HTR-8/SVneo (cell line): ENCODE measurements at places on chromosomes 11 and 22.

GRCh38 chr22:48315439-48316256, 1512.0 kb downstream of the BRD1 start:
- DNase-seq, result no peak

- DNase-seq, result no peak
Measured at GRCh38 chr22:19214078-19214473, 35.5 kb upstream of the SLC25A1 start.

DNA sequence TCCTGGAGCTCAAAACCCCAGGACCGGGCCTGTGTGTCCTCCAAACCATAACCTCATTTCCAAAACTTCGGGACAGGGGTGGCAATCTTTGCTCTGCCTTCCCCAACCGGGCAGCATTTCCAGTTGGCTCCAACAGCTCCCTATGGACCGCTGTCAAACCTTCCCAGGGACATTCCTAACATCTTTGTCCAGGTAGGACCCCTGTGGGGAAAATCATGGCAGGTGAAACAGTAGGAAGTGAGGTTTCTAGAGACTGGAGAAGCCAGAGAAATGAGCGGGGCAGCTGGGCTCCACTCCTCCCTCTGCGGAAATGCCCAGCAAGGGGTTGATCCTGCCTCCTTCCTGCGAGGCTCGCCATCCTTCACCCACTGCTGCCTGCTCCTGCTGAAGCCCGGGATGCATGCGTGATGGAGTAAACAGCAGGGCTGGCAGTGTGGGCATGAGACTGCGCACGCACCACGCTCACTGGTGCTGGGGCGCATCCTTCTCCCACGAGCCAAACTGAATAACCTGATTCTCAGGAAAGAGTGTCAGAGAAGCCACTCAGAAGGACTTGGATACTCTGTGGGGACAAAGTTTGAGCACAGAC, 136.4 kb downstream of the BUD13 start:
- no peak for DNase-seq

- DNase-seq, result no peak
Measured at GRCh38 chr11:101126551-101127196, 2.9 kb downstream of the PGR start.

DNA sequence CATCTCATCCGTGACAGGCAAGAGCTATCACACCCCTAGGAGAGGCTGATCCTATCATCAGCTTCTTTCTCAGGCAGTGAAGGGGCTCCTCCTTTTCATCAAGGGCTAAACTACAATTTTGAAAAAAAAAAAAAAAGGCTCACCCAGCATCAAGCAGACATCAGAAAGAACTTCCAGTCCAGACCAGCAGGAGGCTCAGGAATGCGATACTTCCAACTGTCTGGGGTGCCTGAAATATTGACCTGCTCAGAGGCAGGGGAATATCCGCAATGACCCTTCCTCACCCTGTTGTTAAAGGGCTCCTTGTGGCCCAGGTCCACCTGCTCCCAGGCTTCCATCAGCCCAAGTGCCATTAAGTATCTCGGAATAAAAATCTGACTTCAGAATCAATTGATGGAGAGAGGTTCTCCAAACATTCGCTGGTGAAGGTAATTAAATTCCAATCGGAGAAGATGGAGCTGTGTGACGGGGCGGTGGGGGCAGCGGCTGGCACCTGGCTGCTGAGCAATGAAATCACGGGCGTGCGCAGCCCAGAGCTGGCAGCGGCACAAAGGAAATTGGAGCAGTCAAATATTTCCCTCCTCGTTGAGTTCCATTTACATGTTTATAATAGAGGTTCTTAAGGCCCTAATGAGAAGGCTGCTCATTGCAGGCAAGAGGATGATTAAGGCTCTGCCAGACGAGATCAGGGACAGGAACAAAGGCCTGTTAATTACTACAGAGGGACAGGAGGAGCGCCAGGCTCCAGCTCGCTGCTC, 69.0 kb upstream of the THY1 start:
- no peak for DNase-seq

DNA sequence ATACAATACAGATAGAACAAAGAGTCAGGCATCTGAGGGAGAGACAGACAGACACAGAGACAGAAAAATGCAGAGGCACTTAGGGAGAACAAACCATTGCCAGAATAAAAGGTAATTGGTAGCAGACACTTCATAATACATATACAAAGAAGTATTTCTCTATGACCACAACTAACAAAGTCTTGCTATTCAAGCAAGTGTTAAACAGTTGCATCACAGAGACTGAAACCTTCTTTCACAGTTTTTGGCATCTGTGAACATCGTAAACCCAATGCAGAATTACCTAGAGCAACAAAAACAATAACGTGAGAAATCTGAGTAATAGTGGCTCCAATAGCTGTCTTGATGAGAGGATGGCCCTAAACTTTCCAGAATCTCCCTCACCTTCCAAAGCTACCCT, 116.4 kb downstream of the BLID start:
- no peak for DNase-seq
